Cardiac septum (tissue), 1 donor: ENCODE measurements at places on chromosomes 1 and 21. TPM values are rescaled to one million over a fixed set of nuclear protein-coding genes. Genes with fewer than 3 reads are reported as not detected.

DNA sequence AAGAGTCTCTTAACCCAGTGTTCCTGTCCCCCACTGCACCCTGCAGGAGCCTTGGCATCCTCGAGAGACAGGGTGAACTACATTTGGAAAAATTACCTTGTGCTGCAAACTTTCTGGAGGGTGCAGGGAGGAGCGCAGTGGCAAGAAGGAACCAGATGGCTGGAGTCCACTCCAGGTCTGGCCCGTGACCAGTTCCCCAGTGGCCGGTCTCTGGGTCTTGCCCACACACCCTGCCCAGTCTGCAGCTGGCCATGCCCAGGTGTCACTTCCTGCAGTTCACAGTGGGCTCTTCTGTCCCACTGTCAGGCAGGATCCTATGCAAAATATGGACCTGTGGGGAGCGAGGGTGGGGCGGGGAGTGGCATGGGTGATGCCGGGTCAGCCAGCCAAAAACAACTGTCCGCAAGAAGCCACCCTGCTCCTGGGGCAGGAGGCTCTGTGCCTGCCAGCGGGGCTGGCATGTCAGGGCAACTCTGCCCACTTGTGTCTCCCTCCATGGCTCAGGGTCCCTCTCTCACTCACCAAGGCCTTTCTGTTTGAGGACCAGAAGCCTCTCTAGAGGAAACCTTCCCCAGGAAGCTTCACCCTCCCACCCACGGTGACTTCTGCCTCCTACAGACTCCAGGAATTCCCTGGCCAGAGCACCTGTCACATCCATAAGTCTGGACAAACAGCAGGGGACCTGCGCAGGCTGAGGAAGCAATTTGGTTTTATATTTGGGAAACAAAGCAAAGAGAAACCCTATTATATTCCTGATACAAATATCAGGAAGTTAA, 55.6 kb downstream of the KIF21B start:
- no peak for DNase-seq

DNA sequence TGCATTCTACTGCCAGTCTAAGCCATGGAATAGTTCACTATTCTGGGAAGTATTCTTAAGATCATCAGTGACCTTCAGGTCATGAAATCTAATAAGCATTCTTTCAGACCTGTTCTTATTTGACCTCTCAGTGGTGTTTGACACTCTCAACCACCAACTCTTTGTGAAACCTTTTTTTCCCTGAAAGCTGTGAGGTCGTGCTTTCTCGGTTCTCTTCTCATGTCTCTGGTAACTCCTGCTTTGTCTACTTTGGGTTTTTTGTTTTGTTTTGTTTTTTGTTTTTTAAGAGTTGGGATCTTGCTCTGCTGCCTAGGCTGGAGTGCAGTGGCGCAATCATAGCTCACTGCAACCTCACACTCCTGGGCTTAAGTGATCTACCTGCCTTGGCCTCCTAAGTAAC, 56.3 kb downstream of the POU2F1 start:
- no peak for DNase-seq

- DNase-seq = no peak
These were observed 15.8 kb downstream of the KCNQ4 start for GRCh38 chr1:40799351-40799867.

DNA sequence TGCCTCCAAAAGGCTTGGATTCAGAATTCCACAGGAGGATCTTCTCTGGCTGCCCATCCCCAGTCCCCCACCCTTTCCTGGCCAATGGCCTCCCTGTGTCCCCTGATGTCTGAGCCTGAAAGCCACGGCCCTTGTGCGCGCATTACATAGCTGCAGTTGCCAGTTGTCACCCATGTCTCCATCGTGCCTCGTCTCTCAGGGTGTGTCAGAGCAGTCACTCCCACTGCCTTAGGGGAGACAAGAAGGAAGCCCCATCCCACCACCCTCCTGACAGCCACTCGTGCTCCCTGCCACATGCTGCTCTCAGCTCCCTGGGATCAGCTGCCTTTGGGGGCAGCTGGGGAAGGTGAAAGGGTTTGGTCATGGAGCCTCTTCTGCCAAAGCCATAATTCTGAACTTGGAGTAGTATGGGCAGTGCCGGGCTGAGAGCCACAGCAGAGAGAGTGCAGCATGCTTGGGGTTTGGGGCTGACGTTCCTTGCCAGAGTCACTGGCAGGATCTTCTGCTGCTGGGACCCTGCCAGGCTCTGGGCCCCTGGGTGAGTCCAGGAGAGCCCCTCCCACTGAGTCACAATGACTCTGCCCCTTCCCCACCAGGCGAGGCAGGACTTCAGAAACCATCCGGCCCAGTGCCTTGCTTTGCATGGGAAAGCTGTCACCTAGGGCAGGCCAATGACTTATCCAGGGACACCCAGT, 285.9 kb upstream of the VAMP3 start:
- no peak for DNase-seq

DNA sequence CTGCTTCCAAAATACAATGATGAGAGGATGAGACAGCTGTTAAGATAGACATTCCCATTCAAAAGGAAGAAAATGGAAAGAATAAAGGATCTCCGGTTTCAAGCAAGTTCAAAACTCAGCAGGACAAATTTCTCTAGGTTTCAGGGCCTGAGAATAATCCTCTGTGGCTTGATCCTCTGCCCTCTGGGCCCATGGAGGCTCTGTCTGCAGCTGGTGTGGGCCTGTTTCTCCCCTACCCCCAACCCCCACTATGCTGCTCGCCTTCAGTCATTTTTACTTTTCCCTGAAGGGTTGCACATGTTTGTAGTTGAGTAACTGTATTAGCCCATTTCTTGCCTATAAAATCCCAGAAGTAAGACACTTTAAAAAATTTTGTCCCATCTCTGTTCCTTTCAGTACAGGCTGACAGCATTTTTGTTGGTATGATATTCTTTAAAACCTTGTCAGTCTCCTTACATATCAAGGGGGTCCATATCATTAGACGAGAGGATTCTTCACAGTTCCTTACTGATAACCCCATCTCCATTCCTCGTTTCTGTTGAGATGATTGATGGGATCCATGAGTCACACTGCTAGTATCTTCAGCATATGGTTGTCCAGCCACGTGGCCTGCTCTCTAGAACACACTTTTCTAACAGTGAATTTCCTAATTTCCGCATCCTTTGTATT, 10.5 kb downstream of the ZMYM4 start:
- no peak for DNase-seq

GRCh38 chr1:116147972-116148371, 36.8 kb downstream of the MAB21L3 start:
- no peak for DNase-seq

GRCh38 chr1:166114419-166114818, 52.4 kb downstream of the FAM78B start:
- no peak for DNase-seq

ASPM gene
- total RNA-seq = 0.57 TPM

TBX15 gene
- 1.1 TPM for total RNA-seq

IL19 gene
- not detected for total RNA-seq

ATXN7L2 gene
- total RNA-seq = 3.8 TPM

FCRL5 gene
- total RNA-seq = 0.30 TPM

PTPN22 gene
- 0.70 TPM for total RNA-seq

AADACL4 gene
- not detected for total RNA-seq

ERG gene
- 15.5 TPM for total RNA-seq
